Mesendoderm (in vitro differentiated cells): ENCODE measurements at places on chromosomes 6 and 20.
A peak's percentile ranks its signal among the peaks of the same experiment; 100 is the strongest.

GRCh38 chr6:169974663-169975062, 223.2 kb downstream of the ERMARD start:
- DNase-seq = no peak

DNA sequence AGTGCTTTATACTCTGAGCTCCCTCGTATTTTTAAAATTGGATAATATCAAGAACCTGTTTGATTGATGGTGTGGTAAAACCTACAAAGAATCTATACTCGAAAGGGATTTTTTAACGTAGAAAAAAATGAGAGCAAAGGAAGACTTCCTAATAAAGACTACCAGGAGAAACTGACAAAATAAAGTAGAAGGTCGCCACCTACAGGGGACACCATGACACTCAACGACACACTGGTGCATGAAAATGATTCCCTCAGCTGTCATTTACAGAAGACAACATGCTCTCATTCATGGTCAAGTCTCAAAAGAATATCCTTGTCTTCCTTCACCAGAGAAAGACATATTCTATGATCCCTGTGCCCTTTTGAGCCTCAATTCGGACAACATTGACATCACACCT, 10.1 kb upstream of the NHSL1 start:
- peak; percentile 58 for DNase-seq

DNA sequence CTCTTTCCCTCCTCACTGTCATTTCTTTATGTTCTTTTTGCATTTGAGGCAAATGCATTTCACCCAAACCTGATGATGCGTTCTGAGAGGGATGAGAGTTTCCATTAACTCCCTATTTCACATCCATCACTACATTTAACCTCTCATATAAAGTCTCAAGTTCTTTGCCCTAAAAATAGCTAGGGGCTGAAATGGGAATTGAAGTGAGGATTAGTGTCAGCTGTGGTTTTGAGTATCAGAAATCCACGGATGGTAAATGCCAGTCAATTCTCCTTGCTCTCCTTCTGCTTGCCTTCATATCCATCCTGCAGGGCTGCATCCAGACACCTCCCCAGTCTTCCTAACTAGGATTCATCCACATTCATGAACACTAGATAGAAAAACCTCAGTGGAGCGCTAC, 10.0 kb upstream of the DTNBP1 start:
- no peak for DNase-seq

- DNase-seq = no peak
Measured at GRCh38 chr6:56199956-56200355, 47.4 kb downstream of the COL21A1 start.

DNA sequence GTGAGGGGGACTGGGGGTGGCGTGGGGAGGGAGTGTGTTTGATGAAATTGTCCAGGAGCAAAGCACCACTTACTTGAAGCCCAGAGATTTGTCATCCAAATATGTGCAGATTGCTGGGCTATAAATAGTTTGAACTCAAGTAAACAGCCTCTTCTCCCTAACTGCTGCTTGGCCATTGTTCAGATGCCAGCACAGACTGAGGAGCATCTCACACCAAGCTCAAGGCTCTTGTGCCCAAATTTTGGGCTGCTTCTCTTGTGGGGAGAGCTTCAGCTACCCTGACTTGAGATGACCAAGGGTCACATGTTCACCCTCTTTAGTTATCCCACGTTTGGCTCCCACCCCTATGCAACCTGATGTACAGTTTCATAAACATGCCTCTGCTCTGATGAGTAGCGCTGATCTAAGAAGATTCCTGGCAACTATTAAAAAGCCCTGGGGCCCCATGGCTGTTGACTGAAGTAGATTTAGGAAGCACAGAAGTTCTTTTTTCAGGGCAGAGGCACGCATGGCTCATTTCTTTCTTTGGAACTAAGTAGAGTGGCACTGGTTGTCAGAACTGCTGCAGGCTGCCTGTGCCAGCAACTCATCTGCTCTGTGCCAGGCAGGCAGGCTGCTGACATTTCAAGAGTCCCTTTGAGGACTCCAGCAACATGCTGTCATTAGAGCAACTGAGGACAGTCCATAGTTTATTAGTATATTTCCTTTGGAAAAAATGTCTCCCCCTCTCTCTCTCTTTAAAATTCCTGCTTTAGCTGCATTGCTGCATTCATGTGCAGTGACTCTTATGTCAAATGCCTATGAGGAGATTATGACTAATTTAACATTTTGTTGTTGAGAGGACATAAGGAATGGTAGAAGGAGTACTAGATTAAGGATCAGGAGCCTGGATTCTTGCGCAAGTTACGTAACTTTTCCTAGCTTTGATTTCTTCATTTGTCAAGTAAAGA, 9.6 kb upstream of the PKIG start:
- DNase-seq = no peak

- DNase-seq = no peak
Measured at GRCh38 chr6:1850121-1850839, 240.6 kb downstream of the FOXC1 start.

GRCh38 chr6:129672881-129673631, 36.9 kb downstream of the ARHGAP18 start:
- DNase-seq = peak; percentile 66

- DNase-seq = peak; percentile 59
Measured at GRCh38 chr6:151702851-151703658, 104.4 kb upstream of the ESR1 start.

DNA sequence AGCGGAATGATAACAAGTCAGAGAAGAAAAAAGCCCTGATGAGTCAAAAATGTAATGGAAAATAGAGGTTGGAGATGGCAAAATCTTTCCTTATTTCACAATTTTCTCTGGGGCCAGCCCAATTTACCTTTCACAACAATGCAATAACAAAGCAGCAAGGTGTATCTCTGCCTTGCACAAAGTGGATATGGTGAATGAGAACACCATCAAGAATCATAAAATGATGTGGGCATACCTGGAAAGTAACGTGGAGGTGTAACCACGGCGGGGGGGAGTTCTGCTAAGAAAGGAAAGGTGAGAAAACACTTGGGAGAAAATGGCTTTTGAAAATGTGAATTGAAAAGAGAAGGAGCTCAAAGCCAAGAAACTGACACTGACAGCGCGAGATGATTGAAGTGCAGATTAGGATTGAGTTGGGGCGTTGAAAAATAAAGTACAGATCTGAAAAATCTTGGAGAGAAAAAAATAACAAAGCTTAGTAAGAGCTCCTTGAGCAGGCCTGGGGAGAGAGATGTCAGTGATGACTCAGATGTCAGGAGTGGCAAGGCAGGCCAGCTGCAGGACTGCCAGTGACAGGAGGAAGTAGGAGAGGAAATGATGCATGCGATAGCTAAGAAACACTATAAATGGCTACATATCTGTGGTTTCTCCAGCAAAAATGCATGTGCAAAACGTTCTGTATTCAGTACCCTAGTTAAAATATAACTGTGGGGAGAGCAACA, 26.2 kb downstream of the ARHGAP18 start:
- DNase-seq = peak; percentile 81

GRCh38 chr6:68635706-68636513, 828 bp downstream of the ADGRB3 start:
- DNase-seq = no peak

GRCh38 chr20:16417001-16417400, 156.2 kb downstream of the KIF16B start:
- DNase-seq = no peak

- DNase-seq = no peak
Measured at GRCh38 chr6:38350220-38350619, 289.5 kb downstream of the BTBD9 start.

- no peak for DNase-seq
Measured at GRCh38 chr6:22368794-22369193, 72.0 kb upstream of the PRL start.

- peak; percentile 12 for DNase-seq
Measured at GRCh38 chr6:151148111-151148510, 91.7 kb upstream of the AKAP12 start.

DNA sequence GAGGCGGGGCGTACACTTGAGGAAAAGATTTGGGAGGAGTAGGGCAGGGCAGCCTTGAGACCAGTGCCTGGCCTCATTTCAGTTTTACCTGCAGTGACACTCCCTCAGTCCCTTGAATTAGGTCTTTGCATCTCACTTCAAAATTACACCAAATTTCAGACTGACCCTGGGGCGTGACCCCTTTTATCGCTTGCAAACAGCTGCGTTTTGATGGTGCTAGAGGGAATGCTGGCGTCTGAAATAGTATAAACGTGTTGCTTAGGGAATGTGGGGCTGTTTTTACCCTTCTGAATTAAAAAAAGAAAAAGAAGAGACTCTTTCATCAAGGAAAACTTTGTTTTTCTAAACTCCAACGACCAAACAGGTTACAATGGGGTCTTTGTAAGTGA, 21.0 kb downstream of the COL9A1 start:
- DNase-seq = no peak

GRCh38 chr6:105459864-105460263, 57.0 kb upstream of the PREP start:
- no peak for DNase-seq

GRCh38 chr6:19301980-19302379, 535.2 kb upstream of the ID4 start:
- DNase-seq = peak; percentile 43

DNA sequence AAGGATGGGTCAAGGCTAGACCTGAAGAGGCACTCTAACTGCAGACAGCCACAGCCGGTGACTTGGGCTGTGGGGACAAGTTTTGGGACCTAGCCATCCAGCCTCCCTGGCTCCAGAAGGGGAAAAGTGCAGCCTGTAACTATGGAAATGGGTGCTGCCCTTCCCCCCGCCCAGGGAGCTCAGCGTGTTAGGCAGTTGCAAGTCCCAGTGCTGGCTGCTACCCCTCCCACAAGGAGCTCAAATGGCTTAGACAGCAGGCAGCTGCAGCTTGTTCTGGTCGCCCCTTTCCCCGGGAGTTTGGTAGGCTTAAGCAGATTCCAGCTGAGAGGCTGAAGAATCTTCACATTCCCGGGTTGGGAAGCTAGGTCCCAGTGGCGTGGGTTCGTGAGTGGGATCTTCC, 162.6 kb downstream of the FAM83B start:
- peak; percentile 29 for DNase-seq

GRCh38 chr6:25222006-25222678, 57.0 kb upstream of the CARMIL1 start:
- no peak for DNase-seq
